Activated T-cell treated with anti-CD3 and anti-CD28 coated beads for 48 hours (primary cell): ENCODE measurements at places on chromosomes 13 and 19.

DNA sequence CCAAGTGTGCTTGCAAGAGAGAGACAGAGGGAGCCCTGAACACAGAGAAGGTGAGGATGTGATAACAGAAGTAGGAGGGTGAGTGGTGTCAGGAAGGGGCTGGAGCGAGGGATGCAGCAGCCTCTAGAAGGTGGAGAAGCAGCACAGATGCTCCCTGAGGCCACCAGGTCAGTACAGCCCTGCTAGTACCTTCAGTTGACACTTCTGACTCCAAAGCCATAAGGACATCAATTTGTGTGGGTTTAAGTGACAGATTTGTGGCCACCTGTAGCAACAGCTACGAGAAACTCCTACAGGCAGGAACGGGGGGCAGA lies 6.9 kb downstream of the ERICH4 start:
- no peak for DNase-seq

GRCh38 chr13:102897371-102898138 lies 51.7 kb downstream of the ERCC5 start:
- DNase-seq, result no peak

- DNase-seq, result no peak
Measured at GRCh38 chr19:29040951-29041350, 172.0 kb downstream of the UQCRFS1 start.

DNA sequence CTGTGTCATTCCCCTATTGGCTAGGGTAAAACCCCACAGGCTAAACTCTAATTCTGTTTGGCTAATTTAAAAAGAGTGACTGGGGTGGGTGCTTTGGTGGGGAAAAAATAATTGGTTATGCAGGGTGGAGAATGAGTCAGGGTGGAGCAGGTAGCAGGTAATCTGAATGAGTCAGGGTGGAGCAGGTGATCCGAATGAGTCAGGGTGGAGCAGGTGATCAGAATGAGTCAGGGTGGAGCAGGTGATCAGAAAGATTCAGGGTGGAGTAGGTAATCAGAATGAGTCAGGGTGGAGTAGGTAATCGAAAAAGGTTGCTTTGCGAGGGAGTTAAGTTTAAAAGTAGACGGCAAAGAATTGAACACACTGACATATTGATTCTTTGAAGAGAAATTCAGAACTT lies 1218.8 kb upstream of the ATXN8OS start:
- DNase-seq, result no peak

- no peak for DNase-seq
Measured at GRCh38 chr13:58598241-58598640, 966.7 kb downstream of the PCDH17 start.

- DNase-seq, result no peak
Measured at GRCh38 chr13:109072505-109072904, 443.1 kb downstream of the MYO16 start.

DNA sequence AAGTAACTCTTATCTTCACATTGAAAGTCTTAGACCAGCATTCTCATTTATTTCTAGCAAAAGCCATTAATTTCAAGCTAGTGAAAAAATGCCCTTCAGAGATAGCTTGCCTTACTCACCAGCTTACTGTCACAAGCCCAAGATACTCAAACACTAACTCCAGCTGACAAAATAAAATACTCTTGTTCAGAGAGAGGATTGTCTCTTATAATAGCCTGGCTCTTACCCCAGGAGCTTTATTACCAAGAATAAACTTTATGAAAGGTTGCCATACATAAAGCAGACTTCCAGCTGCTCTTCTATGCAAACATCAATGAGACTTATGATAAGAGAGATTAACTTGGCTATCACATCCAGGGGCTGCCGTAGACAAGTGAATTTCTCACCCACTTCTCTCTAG lies 53.6 kb downstream of the XPO4 start:
- DNase-seq, result no peak
